ENCODE measurements at places on chromosomes 1 and 21.

DNA sequence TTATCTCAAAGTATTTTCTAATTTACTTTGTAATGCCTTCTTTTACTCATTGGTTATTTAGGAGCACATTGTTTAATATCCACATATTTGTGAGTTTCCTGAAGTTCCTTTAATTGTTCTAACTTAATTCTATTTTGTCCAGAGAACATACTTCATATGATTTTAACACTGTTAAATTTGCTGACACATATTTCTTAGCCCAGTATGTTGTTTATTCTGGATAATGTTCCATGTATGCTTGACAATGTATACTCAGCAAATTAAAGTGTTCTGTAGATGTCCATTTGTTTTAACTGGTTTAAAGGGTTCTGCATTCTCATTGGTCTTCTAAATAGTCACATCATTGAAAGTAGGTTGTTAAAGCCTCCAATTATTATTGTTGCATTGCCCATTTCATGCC lies 643.7 kb upstream of the NR5A2 start:
- DNase-seq, result no peak

GRCh38 chr1:111183308-111184069 lies 17.0 kb downstream of the DENND2D start:
- DNase-seq, result no peak

- DNase-seq, result no peak
Measured at GRCh38 chr1:203153051-203153988, 22.3 kb downstream of the MYBPH start.

GRCh38 chr1:157133426-157133825 lies 4.8 kb downstream of the ETV3 start:
- no peak for DNase-seq

DNA sequence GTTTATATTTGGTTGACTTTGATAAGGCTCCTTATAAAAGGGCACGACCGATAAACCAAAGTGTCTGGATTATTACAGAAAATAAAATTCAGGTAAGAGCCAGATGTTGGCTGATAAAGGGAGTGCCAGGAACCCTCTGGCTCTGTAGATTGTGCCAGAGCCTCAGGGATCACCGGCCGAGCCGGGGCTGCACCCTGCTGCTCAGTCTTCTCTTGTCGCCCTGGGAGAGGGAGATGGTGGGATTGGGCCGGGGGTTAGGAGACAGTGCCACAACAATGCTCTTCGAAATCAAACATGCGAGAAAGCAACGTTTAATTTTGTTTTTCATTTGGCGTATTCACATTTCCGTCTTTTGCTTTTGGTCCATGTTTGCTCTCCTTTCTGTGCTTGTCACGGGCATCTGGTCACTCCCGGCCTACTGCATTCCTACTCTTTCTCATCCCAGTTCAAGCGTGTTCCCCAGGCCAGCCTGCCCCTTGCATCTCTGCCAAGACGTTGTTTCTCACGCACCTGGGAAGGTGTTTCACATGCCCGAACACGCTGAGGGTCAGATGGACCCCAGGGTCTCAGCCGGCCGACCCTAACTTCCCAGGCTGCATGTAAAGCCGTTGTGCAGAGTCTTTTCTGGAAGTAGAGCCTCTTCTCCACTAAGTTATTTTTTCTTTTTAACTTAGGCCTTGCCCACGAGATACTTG lies 18.8 kb upstream of the C2CD2 start:
- no peak for DNase-seq

GRCh38 chr1:179770887-179771502 lies 27.9 kb downstream of the FAM163A start:
- peak; percentile 19 for DNase-seq

GRCh38 chr1:112546076-112546475 lies 37.3 kb downstream of the WNT2B start:
- DNase-seq, result peak; percentile 14

DNA sequence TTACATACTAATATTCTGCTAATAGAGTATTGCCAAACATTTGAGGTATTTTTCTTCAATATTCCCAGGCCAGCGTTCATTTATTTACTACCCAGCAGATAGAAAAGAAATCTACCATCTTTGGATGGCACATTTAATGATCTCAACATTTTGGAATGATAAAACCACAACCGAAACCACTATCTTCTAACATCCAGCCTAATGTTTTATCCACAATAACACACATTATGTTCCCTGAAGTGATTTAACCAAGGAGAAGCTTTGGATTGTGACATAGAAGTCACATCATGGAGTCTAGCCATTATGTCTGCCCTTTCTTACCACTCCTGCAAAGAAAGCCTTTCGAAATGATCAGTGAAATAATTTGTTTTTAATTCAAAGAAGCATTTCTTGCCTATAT lies 497.1 kb upstream of the PLXNA2 start:
- DNase-seq, result no peak

DNA sequence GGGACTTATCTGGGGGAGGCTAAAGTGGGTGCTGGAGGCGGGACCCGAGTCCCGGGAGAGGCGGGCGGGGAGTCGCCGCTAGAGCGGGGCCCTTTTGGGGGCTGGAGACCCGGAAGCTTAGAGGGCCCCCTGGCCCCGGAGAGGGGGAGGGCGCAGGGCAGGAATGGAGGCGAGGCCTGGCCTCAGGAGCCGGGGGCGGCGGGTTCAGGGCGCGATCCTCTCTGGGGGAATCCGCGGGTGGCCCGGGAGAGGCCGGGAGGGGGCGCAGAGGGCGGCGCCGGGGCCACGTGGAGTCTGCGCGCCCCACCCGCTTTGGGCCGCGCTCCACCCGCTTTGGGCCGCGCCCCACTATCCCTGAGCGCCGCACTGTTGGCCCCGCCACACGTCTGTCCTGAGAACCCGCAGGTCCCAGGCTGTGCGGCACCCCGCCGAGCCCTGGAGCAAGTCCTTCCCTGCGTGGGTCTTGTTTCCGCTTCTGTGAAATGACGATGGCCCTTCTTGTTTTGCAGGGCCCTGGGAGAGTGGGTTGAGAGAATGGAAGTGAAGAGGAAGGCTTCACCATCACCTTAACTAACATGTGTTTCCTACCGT lies 84.4 kb downstream of the NKAIN1 start:
- DNase-seq, result peak; percentile 88

GRCh38 chr1:181469829-181470228 lies 13.5 kb upstream of the CACNA1E start:
- peak; percentile 25 for DNase-seq

GRCh38 chr1:70358921-70359564 lies 4.5 kb upstream of the ANKRD13C start:
- no peak for DNase-seq

DNA sequence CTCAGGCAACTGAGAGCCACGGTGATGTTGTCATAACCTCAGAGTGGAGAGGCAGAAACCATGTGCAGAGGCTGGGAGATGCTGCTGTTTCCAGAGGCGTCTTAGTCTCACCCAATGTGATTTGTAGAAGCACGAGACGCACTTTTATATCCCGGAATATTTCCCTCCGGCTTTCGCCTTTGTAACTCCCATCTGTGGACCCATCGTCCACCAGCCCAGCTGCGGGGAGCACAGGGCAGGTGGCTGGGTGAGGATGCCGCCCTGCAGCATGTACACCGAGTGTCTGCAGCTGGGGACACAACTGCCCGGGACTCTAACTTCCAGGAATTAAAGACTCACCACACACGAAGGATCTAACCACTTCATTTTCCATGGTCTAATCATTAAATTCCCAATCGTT lies 43.5 kb downstream of the UBASH3A start:
- no peak for DNase-seq

DNA sequence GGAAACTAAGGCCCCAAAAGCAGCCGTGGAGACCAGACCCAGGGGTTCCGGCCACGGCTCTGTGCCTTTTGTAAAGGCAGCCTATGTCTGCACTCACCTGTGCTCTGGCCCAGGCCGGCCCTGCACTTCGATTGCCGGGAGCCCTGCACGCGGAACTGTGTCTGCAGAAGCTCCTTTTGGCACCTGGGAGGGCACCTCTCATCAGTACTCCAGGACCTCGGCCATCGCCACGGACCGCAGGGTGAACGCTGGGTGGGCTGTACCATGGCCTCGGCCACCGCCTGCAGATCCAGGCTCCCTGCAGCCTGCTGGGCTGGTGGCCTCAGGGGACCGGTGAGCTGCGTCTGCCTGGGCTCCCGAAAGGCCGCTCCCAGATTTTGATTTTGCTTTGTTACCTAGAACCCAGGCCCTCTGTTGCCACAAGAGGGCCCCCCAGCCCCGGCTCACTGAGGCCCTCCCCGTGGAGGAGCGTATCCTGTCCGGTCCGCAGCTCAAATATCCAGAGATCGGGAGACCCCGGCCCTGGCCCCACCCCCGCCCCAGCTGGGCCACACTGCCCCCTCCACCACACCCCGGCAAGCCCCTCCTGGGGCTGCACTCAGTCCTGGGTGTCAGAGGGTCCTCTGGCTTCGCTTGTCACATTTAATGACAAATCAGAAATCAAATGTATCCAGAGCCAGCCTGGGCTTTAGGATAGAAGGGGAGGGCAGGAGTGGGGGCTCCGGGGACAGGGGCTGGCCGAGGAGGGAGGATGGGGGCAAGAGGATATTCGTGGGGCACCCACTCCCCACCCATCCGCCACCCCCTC lies 60.2 kb upstream of the PDE9A start:
- DNase-seq, result peak; percentile 24

GRCh38 chr1:107009281-107009680 lies 47.2 kb upstream of the PRMT6 start:
- no peak for DNase-seq

DNA sequence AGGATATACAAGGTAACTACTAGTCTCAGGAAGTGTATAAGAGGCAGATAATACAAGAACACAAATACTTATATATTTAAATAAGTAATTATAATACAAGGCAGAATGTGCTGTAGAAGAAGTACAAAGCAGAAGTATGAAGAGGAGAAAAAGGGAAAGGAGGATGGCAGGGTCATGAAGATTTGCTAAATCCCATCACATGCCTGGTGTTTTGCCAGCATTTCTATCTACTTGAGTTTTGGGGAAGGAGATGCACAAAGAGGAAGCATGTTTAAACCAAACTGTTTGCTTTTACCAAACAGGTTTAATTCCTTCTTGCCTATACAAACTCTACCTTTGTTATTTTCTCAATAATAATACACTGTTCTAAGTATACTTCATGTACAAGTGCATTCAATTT lies 60.9 kb upstream of the PODN start:
- DNase-seq, result no peak

DNA sequence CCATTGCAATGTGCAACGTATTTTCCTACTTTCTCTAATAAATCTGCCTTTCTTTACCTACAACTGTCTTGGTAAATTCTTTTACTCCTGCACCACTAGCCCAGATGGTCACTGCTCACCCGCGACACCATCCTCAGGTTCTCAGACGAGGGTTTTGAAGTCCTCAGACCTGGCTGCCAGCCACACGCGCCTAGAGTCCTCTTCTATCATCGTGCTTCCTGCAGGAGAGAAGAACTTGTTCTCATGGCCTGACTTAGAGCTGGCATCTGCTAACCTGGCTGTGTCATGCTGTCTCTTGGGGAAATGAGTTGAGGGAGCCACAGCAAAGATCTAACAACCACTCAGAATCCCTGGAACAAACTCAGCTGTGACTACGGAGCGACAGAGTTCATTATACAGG lies 30.3 kb upstream of the PGBD5 start:
- no peak for DNase-seq

DNA sequence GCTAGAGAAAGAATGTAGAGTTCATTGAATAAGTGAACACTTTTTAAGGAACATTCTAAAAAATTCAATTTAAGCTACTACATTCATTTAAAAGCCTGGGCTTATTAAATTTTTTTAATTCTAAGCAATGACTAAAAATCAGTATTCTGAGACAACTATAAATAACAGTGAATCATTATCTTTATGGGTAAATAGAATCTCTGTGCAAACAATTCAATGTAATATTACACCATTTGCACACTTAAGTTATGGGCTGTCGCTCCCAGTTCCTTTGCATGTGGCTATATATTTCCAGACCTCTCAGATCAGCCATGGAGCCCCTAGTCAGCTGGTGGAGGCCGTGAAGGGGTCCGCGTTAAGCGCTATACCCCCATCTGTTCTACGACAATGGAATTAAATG lies 65.1 kb downstream of the KCNK1 start:
- no peak for DNase-seq

- DNase-seq, result no peak
Measured at GRCh38 chr1:170395149-170395548, 136.8 kb upstream of the GORAB start.

DNA sequence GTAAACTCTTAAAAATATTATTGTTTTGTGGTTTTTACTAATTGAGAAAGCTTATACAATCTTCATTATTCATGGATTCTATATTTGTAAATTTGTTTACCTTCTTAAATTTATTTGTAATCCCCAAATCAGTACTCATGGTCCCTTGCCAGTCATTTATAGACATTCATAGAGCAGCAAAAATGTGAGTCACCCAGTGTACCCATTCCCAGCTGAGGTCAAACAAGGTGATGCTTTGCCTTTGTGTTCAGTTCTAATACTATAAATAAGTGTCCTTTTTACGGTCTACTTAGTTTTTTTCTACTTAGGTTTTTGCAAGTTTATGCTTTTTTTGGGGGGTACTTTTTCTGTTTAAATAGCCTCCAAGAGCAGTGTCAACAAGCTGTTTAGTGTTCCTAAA lies 36.1 kb downstream of the SORT1 start:
- peak; percentile 37 for DNase-seq

DNA sequence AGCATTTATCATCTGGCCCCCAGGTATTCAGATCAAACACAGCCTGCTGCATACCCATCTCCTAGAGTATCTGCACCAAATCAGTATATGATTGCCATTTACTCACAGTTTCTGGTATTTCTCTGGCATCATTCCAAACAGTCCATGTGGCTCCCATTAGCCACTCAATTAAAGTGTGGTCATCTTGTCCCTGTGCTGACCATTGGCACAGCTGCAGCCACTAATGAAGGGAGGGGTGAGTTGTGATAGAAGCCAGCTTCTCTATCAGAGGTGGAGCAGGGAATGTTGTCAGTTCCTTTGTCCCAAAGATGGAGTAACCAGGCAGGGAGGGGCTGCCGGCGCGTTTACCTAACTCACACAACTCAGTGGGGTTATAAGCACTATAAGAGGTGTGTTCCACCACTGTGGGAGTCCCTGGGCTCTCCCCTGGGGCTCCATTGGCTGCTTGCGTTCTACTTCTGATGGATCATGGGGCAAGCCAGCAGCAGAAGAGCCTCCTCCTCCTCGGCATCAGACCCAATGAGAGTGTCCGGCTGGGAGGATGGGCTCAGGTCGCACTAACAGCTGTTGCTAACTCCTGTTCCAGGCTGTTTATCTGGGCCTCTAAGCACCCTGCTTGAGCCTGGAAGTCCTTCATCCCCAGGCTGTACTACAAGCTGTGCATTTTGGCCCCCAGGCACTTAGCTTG lies 108.6 kb downstream of the GDAP2 start:
- DNase-seq, result peak; percentile 67

- DNase-seq, result no peak
Measured at GRCh38 chr1:27772036-27772931, 735 bp upstream of the STX12 start.

- DNase-seq, result peak; percentile 59
Measured at GRCh38 chr1:236281198-236281653, 532 bp downstream of the ERO1B start.

GRCh38 chr1:176017722-176018121 lies 189.4 kb downstream of the COP1 start:
- DNase-seq, result no peak

DNA sequence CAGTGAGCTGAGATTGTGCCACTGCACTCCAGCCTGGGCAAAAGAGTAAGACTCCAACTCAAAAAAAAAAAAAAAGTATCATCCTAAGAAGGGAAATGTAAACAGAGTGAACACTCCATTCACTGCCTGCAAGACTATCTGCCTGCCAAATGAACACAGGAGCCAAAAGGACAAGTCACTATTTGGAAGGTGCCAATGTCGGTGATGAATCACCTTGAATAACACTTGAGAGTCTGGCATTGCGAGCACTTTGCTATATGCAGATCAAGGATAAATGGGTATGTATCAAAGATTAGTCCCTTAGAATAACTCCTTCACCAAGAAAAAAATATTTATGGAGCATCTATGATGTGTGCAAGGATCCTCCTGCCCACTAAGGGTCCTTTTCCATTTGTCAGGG lies 6.6 kb downstream of the UBR4 start:
- DNase-seq, result peak; percentile 63
